Stimulated activated CD8-positive, alpha-beta memory T cell treated with anti-CD3 and anti-CD28 coated beads, Interleukin-12 subunit alpha, Interleukin-12 subunit beta, amount 100 ng/mL, for 4 hours (primary cell): ENCODE measurements at places on chromosomes 7 and 10.

DNA sequence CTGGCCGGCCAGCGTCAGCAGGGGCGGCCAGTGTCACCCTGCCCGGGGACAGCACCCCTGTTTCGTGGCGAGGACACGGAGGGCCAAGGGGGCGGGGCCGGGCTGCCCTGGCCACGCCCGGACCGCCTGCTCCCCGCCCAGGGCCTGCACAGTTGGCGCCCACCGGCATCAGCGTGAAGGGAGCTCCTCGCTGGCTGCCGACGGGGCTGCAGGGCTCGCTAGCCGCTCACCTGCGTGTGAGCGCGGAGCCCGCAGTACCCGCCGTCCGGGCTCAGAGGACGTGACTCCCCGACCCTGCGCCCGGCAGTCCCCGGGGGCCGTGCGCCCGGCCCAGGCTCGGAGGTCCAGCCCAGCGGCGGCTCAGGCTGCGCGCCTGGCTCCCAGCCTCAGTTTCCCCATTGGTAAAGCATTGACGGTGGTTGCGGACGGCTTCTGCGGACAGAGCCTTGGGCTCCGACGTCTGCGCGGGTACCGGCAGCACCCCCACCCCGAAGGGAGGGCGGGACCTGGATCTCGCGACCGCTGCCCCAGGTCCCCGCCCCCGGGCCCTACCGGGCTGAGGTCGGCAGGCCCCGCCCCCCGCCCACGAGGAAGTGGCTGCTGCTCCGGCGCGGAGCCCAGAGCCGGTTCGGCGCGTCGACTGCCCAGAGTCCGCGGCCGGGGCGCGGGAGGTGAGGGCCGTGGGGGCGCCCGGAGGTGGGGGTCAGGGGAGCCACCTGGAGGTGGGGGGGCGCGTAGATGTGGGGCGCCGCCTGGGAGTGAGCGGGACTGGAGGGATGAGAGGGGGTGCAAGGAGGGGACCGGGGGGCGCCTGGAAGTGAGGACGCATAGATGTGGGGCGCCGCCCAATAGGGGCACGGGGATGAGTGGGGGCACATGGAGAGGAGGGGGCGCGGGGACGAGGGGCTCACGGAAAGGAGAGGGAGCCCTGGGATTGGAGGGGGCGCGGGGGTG lies at the start of gene ARPC1B:
ARPC1B (plus strand) TSS at position 620 of the 954 bp plus-strand sequence. CDS start 10,985 bp downstream, outside the sequence.
- DNase-seq = peak; percentile 81

DNA sequence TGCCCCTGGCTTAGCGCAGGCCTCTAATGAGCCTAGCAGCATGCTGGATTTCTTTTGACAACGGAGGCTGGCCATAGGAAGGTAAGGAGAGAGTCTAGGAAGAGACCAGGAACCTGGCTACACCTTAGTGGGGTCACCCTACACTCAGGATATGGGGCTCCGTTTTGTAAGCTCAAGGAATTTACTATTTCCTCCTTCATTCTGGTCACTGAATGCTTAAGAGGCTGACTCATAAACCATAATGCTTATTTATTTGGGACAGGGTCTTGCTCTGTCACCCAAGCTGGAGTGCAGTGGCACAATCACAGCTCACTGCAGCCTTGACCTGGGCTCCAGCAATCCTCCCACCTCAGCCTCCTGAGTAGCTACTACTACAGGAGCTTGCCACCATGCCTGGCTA lies 38.4 kb downstream of the CARD11 start:
- DNase-seq = no peak

DNA sequence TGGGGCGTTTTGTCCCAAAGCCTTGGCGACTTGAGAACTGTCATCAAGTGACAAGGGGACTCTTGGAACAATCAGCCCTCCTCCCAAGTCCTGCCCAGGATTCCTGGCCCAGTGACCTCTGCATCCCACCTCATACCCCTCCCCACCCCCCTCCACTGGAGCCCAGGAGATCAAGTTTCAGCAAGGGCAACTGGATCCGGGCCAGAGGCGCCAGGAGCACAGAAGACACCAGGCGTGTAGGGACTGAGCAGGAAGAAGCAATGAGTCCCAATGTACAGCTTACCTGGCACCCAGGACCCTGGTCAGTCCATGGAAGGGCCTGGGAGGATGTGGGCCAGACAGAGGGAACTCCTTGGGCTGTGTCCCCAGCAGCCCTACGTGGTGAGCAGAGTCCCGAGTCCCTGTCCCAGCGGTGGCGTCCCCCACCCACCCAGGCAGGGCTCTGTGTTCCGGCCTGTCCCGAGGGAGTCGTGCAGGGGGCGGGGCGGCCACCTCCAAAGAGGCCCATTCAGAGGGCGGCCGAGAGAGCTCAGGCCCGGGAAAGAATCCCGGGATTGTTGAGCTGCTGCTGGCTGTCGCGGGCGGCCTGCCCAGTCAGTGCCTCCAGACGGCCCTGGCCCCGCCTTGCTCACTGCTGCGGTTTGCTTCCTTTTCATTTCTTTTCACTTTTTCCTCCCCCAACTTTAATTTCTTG lies 254.1 kb downstream of the TNS3 start:
- no peak for DNase-seq

- no peak for DNase-seq
Measured at GRCh38 chr7:12737373-12737772, 49.9 kb downstream of the ARL4A start.

DNA sequence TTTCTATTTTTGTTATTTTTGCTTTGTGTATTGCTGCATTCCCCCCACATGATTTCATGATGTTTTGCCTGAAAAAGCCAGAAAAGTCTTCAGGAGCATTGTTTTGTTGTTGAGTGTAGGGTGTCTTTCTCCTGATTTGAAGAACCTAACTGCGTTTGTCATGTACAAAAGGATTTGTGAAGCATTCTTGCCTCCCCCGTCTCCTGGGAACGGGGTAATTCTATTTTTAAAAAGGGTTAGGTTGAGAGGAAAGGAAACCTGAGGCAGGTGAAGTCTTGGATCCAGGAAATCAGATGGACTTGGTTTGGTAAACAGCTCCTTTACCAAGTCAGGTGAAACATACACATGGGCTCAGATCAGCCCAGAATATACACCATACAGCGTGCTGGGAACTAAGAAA lies 26.0 kb upstream of the BTBD16 start:
- DNase-seq = no peak

GRCh38 chr7:87001214-87001613 lies 58.2 kb downstream of the ELAPOR2 start:
- no peak for DNase-seq

DNA sequence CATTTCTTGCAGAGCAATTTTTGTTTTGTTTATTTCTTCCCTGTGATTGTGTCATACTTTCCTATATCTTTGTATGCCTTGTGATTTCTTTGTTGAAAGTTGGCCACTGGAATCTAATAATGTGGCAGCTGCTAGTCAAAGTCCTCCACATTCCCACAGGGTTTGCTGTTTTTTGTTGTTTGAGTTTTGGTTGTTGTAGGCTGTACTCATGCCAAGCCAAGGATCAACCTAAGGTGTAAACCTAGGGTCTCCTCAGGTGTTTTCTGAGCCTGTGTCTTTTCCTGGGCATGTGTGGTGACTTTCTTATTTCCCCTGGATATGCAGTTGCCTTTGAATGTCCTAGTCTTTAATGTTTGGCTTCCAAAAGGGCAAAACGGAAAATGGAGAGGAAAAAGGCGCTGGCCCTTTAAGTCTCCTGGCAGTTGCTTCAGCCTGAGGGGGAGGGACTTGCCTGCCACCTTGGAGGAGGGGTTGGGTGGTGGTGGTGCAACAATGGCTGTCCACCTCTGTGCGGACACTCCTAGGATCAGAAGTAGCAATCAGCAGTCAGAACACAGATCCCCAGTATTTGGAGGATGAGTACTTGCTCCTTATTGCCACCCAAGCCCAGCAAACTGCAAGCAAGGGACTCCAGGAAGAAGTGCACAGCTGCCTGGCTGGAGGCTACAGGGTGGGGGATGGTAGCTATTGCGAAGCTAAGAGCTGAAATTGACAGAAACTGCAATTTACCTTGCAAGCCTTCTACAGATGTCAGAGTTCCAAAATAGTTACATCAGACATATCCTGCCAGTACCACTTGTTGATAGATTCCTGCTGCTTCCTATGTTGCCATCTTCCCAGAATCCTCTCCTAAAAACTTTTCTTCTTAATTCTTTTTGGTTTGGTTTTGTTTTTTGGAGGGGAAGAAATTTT lies 5.6 kb upstream of the ZNF518A start:
- no peak for DNase-seq
